ENCODE measurements at places on chromosomes 1 and 21. TPM values are rescaled to one million over a fixed set of nuclear protein-coding genes. Genes with fewer than 3 reads are reported as not detected.

- DNase-seq = no peak
These were observed 1588.9 kb downstream of the KCNT2 start for GRCh38 chr1:195019385-195019784.

GRCh38 chr1:22108339-22109105, 34.4 kb downstream of the WNT4 start:
- DNase-seq = no peak

- no peak for DNase-seq
These were observed 23.7 kb downstream of the RNU5D-1 start for GRCh38 chr1:44707112-44707881.

- no peak for DNase-seq
These were observed 8.0 kb upstream of the SELE start for GRCh38 chr1:169741666-169742394.

DNA sequence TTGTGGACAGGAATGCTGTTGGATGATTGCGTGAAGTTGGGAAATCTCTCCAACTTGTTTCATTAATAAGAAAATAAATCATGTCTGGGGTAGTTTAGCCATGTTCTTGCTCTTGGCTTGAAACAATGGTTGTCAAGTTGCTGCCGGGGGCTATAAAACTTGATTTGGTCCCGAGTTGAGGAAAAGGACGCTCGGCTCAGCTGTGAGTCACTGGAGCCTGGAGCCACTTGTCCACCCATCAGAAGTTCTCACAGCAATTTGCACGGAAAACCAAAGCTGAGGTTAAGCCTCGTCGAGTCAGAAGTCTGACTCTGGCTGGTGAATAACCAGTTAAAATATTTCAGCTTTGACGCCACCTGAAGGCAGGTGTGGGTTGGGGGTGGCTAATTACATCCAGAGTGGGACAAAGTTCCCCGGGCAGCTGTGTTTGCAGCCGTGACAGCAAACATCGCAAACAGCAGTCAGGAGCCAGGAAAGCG, 19.7 kb upstream of the RIPK4 start:
- DNase-seq = no peak

- DNase-seq = peak; percentile 75
These were observed 26.7 kb upstream of the A3GALT2 start for GRCh38 chr1:33347650-33347992.

- no peak for DNase-seq
These were observed 10.8 kb downstream of the ZBTB8OS start for GRCh38 chr1:32639489-32640075.

DNA sequence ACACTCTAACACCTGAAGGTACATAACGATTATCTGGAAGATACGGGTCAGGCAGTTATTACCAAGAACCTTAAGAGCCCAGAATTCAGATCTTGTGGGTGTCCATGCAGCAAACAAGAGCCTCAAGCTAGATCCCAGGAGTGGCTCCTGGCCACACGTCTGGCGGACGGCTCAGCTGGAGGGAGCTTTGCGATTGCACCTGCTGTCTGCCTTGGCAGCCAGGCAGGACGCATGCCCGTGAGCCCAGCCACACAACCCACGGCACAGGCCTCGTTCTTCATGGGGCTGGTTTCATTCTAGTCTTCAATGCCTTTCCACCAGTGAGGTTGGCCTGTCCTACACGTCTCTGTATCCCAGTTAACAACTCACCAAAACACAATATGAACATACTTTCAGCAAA, 5.7 kb downstream of the CCNL2 start:
- no peak for DNase-seq

DNA sequence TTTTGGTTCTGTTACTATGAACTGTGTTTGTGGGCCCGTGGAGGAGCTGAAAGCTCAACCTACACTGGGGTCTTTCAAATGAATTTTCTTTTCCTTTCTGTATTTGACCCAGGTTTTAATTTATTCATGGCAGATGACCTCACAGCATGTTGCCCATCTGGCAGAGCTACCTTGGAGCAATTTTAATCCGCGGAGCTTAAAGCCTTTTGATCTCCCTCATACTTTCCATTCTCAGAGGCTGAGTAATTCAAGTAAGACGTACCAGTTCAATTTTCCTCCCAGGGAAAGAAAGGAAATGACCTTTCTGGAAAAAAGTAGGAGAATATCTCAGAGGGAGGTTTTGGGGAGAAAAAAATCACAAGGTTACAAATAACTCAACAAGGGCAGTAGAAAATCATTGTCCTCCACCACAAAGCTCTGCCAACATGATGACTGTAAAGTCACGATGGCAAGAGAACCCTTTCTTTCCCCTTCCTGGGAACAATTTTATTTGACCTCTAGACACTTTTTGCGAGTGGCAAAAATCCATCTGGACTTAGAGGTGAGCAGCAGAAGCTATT, 21.6 kb upstream of the PCP4 start:
- no peak for DNase-seq

GRCh38 chr1:206778031-206778430, 5.7 kb upstream of the IL10 start:
- no peak for DNase-seq

GRCh38 chr1:229339520-229339919, 3.3 kb downstream of the CCSAP start:
- DNase-seq = no peak

- peak; percentile 18 for DNase-seq
These were observed 51.6 kb downstream of the CHD5 start for GRCh38 chr1:6128276-6129081.

- no peak for DNase-seq
These were observed 23.0 kb upstream of the KCNA10 start for GRCh38 chr1:110541906-110542395.

DNA sequence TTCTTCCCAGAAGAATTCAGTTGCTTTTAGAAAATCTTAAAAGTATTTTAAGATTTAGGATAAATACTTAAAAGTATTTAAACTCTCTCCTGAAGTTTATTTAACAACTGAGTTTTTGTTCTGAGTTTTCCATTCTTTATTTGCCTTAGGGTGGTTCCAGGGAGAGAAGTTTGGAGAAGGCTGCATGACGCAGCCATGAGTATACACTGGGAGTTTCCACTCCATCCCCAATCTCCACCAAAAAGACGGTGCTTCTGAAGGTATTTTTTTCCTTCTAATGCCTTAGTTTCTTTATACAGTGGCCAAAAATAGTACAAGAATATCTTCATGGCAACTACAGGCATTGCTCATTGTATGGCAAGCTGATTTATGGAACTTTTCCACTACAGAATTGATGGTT, 122.7 kb downstream of the ST6GALNAC5 start:
- DNase-seq = no peak

DNA sequence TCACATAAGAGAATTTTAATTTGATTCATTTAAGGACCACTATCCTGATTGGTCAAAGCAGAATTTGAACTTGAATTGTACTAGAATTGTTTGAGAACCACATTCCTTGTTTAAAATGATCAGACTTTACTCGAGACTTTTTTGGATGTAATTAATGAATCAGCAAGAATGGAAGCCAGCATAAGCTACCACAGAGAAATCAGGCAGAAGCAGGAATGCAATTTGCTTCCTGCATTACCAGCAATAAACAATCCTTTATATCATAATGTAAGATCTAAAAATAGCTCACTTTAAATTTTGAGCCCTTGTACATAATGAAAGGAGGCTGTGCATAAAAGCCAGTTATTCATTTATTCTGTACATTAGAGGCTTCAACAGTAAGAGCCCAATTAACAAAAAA, 119.8 kb upstream of the BACE2 start:
- no peak for DNase-seq

DNA sequence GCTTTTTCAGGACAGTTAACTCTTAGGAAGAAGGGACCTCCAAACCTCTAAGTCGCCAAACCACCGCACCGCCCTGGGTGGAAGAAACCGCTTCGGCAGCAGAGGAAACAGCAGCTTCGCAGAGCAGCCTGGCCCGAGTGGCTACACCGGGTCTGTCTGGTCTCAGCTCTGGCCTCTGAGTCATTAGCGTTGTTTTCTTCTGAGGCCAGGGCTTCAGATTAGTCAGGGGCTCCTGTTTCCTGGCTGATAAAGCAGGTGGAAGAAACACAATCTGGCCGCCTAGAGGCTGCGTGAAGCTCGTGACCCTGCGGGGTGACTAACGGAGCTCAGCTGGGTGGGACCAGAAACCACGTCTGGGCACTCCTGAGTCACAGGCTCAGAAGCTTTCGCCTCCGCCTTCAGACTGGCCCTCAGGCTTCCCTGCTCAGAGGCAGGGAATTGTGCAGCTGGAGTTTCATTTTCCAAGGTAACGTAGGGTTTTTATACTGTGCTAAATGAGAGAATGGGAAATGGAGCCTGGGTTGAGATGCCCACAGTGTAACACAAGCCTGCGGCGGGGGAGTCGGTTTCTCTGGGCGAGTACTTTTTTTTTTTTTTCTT, 44.9 kb downstream of the CHAF1B start:
- DNase-seq = peak; percentile 92

DNA sequence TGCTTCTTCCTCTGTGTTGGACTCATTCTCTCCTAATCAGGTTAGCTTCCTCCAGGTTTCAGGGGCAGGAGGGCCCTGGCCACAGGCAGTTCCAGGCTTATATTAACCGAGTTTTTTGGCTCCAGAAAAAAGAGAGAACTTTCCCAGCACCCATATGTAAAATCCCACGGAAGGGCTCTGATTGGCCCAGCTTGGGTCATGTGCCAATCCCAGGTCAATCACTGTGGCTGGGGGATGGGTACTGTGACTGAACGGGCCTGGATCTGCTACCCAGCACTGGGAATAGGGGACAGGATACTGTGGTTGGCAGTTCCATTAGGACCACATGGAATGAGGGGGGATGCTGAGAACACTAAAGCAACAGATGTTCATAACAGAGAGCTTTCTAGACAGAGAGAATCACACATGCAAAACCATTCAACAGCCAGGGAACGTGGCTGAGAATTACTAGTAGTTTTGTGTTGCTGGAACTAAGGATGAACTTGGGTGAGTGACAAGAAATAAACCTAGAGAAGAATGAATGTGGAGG, 51.1 kb upstream of the NEK2 start:
- no peak for DNase-seq

GRCh38 chr1:971751-972506, 5.6 kb downstream of the PLEKHN1 start:
- DNase-seq = no peak

GRCh38 chr1:164587617-164588501, 28.9 kb downstream of the PBX1 start:
- DNase-seq = no peak

DNA sequence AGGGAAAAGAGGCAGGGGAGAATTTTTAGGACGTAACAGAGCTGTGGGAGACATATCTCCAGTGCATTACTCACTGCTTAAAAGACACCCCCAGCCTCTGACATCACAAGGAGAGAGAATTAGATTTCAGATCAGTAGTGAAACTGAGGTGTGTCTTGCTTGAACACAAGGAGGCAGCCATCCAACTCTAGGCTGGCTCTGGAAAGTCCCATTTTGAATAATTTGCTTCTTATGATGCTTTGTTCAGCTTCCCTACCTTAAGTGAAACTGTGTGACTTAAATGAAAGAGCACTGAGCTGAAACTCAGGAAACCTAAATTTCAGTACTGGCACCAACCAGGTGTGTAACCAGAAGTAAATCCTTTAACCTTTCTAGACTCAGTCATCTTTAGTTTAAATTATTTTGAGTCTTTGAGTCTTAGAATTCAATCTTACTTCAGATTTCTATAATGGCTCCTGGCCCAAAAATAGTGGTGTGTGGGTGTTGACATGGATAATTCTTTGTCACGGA, 251.6 kb upstream of the SGIP1 start:
- DNase-seq = peak; percentile 42

GRCh38 chr1:19429611-19430010, 55.7 kb downstream of the CAPZB start:
- DNase-seq = no peak

DNA sequence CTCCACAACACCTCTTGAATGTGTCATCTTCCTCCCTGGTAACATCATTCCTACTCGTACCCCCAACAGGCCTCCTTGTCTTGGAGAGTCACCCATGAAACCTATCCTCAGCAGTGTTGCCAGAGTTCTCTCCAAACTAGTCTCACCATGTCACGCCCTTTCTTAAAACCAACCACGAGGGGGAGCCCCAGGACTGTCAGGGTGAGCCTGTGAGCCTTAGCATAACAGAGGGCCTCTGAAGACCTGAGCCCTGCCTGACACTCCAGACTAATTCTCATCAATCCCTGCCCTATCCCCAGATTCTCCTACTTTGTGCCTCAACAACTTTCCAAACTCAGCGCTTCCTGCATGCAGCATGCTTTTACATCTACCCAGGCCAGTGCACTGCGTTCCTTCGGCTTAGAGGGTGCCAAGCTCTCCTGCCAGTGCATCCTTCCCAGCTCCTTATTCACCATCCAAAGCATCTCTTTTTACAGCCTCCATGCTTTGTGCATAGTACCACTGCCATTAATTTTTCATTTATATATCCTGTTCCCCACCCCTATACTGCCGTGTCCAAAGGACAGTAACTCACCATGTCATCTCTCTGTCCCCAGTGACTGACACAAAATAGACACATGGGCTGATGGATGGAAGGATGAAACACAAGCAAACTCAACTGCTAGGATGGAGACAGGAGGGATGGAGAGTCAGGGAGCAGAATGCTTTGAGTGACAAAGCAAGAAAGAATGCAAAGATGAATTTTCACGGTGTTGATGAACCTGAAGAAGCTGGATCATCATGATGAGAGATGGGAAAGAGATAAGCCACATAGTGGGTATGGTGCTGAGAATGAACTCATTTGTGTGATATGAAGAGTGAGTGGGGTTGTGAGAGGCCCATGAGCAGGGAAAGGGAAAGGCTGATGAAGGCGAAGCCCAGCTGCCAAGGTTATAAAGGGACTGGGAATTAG, 34.0 kb downstream of the ZNF697 start:
- DNase-seq = peak; percentile 85

DNA sequence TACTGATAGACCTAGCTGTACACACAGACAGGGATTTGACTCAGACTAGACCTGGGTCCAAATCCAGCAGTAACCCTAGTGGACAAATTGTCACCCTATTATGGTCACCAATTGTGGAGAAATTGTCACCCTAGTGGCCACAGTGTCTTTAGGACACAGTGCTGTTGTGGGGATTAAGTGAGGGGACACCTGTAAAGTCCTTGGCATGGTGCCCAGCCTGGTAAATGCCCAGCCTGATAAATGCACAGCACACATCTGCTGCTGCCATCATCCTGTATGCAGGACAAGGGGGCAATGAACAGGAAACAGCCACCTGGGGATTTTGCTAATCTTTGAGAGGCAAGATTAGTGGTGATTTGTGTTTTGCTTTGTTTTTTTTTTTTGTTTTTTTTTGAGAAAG, 2.3 kb downstream of the TMEM61 start:
- DNase-seq = no peak

DNA sequence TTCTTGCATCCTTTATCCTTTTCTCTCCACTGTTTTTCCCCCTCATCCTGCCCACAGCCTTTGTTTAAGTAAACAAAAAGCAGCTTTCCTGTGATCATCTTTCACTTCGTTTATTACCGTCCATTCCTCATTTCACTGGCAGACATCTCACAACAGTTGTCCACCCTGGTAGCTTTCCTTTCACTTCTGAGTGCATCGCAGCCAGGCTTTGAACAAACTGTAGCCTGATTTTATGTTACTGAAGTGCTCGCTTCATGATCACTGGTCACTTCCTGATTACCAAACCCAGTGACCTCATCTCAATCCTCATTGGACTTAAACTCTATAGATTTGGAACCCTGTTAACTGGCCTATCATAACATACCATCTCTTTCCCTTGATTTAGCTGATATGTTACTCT, 67.7 kb downstream of the SDCCAG8 start:
- no peak for DNase-seq

C1orf116 gene
- total RNA-seq = 0.10 TPM

CHIT1 gene
- 1.3 TPM for total RNA-seq

TNFAIP8L2 gene
- total RNA-seq = 2.1 TPM

KCNQ4 gene
- 1.3 TPM for total RNA-seq

SPOCD1 gene
- 1.2 TPM for total RNA-seq

Measured in left cardiac atrium (tissue), 4 donors.